Fibroblast of pulmonary artery (primary cell): ENCODE measurements at places on chromosomes 6 and 20.
A peak's percentile ranks its signal among the peaks of the same experiment; 100 is the strongest.

DNA sequence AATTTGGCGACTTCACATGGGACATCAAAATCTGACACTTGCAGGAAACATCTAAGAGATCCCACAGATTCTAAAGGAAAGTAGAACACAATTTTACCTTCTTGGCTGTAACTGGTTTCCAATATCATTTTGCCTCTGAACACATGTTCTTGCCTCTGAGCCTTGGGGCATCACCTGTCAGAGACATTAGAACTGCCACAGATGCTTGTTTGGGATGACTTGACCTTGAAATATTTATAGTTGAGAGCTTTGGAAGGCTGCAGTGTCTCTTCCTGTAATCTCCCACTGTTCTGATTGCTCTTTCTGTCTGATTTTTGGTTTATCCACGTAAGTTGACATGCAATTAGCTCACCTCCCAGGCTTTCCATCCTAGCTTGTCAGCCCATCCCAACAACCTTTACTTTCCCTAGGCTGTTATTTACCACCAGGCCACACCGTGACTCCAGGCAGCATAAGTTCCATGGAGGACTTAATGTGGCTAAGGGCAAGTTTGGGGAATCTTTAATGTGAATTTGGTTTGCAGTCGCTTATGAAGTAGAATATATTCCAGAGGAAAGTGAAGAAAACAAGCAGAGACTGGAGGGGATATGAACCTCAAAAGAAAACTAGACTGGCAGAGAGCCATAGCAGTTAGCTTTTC is 256.5 kb upstream of the RIN2 start:
- DNase-seq, result no peak

DNA sequence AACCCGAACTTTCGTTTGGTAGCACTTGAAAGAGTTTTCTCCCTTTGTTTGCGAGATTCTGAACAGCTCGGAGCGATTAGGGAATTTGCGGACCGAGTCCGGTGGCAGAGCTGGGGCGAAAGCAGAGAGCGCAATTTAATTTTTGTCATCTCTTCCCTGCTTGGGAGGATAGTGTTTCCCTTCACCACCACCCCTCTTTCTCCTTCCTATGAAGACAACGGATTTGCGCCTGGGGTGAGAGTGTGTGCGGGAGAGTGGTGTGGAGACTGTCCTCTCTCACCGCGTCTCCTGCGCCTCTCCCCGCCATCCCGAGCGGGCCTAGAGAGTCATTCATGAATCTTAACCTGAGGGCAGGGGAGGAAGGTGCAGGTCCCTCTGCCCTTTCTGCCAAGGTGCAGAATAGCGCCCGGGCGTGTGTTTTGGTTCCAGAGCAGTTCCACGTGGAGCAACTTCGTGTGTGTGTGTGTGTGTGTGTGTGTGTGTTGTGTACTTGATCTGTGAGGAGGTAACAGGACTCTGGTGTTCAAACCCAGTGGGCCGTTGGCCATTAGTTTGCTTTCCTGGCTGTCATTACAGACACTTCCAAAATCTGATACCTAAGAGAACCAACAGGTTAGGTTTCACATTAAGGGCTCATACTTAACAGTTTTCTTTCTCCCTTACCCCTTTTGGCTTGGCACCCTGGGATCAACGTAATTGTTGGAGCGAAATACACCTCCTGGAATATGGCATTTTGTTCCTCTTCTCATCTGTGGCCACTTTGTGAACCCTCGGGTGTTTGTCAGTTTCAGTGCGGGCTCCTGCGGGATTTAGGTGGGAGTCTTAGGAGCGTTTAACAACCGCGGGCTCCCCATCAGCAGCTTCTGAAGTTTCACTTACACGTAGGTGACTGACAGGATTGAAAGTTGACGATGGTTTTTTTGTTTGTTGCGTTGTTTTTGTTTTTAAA is 1.8 kb downstream of the EYA4 start:
- no peak for DNase-seq

DNA sequence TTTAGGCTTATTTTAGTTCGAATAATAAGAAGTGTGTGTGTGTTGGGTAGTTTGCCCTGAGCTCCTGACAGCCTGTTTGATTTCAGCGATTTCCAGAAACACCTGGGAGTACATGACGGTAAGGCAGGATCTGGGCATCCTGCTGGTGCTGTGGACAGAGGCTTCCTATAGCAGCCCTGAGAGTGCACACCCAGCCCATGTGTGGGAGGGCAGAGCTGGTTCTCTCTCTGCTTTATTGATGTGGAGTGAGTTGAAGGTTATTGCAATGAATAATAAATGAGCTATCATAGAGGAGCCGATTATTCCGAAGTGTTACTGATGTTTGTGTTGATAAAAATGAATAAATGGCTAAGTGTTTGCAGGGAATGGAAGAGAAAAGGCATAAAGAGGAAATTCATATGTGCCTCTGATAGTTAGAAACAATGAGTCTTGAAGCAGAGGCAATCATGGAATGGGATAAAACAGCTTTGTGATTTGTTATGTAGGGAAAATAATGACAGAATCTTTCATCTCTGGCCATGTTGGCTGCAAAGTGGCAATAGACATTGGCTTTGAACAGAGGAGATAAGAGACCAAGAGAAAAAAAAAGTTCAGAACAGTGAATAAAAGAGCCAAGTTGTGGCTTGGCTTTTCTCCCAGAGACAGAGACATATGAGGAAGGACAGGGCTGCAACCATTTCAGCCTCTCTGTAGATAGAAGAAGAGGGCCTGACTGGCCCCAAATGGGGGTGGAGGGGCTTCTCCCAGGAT is 166.2 kb upstream of the CHD6 start:
- no peak for DNase-seq

DNA sequence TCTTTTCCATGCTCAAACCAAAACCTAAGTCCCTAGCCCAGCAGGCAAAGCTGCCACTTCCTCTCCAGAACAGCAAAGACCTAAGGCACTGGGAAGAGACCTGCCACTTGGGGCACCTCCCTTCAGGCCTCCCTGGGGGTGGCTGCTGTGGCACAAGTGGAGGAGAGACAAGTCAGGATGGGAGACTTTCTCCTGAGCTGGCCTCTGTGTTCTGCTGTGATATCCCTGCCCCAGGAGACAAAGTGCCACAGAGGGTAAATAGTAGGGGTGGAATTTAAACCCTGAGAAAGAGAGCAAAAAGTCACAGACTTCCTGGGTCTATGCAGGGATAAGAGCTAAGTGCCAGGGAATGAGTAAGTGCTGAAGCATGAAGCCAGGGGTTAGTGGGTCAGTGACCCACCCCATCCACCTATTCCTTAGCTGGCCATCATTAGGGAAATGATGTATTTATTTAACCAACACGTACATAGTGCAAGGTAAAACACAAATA is 84.2 kb downstream of the MRPL14 start:
- peak; percentile 28 for DNase-seq

- DNase-seq, result no peak
Measured at GRCh38 chr6:166673309-166673708, 46.3 kb upstream of the RPS6KA2 start.

- DNase-seq, result no peak
Measured at GRCh38 chr20:58064411-58065010, 163.9 kb downstream of the ANKRD60 start.

GRCh38 chr6:148955441-148955840 is 208.6 kb downstream of the UST start:
- peak; percentile 43 for DNase-seq
